ENCODE measurements at places on chromosomes 1 and 21.

GRCh38 chr1:233614743-233615521 is 1.0 kb downstream of the KCNK1 start:
- no peak for DNase-seq

DNA sequence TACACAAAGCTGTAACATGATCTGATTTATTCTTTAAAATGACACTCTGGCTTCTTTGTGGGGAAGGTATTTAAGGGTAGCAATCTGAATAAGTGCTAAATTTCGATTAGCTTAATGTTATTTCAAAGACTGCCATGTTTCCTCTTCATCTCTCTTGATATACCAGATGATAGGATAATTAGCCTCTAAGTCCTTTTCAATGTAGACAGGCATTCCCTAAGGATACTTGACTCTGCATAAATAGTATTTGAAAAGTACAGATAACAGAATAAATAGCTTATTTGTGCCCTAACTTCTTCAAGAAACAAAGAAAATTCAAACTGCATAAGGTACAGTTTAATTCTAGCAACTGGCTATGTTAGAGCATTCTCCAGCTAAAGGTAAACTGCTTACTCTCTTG is 46.2 kb downstream of the ARHGAP29 start:
- no peak for DNase-seq

GRCh38 chr1:239547987-239548386 is 161.6 kb downstream of the CHRM3 start:
- DNase-seq, result no peak

GRCh38 chr1:59502009-59502691 is 205.3 kb downstream of the FGGY start:
- no peak for DNase-seq

GRCh38 chr1:180262628-180263488 is 32.8 kb downstream of the LHX4 start:
- no peak for DNase-seq

DNA sequence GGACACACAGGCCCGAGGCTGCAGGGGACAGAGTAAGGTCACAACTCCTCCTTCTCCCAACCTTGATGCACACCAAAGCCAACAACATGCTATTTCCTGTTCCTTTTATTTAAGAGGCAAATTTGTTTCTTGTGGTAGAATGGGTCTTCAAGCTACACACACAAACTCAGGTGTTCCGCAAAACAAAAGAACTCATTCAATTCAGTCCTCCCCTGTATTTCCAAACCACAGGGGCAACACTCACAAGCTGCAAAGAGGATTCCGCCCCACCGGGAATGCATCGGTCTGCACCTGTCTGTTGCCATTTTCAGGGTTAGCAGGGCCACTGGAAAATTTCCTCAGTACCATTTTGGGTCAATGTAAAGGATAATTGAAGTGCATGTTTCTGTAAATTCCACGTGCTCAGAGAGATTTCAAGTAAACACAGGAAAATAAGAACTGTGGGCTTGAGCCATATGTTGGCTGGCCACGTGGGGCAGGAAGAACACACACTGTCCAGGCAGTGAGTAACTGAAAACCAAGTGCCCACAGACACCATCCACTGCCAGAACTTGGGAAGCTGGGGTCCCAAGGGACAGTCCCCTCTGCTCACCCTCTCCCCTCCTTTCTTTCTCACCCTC is 145.2 kb upstream of the ERG start:
- DNase-seq, result no peak

DNA sequence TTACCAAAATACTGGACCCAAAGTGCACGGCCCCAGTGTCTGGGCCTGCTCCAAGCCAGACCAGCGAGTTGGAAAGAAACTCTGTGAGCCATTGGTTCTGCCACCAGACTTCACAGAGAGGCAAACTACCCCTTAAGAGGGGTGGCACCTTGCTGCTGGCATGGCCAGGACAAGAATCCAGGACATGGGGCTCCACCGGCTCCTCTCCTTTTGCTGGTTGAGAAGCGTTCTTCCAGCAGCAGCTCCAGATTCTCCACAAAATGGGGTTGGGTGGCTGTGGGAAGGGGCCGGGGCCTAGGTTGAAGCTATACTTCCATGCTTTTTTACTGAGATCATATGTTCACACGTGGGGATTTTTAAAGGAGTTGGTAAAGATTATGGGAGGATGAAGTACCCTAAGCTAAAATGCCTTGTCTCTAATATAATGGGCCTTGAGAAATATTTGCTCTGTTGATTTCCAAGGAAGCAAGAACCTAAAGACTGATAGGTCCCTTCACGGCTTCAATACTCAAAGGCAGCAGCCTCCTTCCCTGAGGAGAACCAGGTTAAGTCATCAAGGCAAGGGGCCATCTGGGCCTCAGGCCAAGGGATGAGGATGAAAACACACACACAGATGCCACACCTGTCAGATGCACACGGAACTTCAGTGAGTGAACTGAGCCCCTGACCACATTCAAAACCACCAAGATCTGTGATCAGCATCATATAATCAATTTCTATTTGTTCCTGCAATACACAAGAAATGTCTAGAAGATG is 3.1 kb downstream of the C1orf198 start:
- no peak for DNase-seq

GRCh38 chr1:84166797-84167196 is 22.7 kb downstream of the PRKACB start:
- no peak for DNase-seq

DNA sequence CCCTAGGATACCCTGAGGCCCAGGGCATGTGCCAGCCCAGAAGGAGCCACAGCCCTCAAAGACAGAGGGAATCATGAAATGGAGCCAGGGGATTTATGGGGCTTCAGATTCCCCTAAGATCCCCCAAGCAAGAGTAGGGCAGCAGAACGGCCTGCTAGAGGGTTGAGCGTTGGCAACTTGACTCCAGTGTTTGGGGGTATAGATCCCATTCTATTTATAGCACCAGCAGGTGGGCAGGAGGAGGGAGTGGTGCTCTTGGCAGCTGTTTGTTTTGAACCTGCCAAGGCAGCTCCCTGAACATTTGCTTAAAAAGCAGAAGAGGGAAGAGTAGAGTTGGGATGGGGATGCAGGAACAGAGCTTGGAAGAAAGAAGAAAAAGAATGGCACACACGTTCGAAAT is 33.7 kb downstream of the GLUL start:
- no peak for DNase-seq

DNA sequence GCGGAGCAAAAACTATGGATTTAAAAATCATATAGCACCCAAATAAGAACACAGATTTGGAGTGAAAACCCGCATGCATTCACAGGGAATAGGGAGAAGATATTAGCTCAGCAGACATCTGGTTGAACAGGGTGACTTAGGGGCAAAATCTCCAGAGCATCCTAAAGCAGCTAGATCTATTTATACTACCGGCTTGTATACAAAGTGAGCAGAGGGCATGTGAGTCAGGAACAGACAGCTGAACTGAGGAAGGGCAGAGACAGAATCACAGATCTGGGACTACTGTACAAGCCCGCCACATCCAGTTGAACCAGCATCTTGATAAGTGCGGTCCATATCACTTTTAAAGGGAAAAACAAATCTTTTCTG is 35.2 kb upstream of the EXOSC10 start:
- DNase-seq, result no peak

- DNase-seq, result peak; percentile 28
These were observed 55.3 kb downstream of the NME7 start for GRCh38 chr1:169312084-169312954.

DNA sequence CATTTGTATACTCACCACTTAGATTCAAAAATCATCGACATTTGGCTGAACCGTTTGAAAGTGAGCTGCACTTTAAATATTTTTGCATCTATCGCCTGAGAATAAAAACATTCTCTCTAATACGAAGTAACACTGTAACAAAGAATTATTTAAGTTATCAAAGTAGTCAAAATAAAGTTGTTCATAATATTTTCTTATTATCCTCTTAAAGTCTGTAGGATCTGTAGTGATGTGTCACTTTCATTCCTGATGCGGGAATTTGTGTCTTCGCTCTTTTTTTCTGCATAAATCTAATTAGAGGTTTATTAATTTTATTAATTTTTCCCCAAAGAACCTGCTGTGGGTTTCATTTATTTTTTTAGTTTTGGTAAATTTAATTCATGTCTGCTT is 74.8 kb downstream of the ETS2 start:
- DNase-seq, result no peak

DNA sequence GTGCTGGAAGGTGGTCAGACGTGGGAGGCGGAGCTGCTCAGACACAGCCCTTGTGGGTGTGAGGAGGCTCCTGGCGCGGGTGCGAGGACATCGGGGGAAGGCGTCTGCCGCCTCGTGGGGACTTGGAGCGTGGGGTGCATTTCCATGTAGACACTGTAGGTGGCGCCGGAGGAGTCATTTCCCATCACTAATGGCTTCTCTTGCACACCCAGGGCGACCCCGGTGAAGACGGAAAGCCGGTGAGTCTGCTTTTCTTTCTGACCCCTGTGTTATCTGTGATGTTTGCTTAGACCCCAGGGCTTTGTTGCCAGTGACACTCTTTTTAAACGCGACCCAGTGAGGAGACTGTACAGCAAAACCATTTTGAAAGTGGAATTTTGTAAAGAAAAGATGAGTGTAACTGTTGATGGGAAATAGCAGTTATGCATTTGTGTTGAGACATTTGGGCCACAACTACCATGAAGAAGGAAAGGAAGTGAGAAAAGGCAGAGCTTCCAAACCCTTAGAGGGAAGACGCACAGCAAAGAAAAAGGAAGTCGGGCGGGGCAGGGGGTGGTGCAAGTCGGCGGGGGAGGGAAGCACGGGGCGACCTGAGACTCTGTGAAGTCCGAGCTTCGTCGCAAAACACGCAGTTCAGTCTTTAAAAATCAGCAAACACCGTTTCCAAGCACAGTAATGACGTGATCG is 64.0 kb downstream of the SLC19A1 start:
- DNase-seq, result peak; percentile 75

DNA sequence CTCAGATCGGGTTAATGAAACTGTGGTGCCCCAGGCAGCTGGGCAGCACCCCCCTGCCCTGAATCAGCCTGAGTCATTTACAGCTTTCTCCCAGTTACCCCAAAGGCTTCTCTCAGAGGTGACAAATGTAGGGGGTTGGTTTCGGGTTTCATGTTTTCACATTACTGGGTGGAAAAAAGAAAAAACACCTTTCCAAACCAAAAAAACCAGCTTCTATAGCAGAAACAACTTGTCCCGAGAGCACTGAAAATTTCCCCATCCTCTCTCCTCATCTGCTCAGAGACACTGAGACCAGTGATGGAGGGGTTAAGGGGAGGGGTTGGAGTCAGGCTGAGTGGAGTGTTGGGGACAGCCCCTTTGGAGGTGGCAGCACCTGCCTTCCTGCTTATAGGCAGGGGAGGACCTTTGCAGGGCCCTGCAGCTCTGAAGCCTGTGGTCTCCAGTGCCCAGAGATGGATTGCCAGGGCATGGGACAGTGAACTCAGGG is 15.6 kb downstream of the UTP11 start:
- peak; percentile 79 for DNase-seq

DNA sequence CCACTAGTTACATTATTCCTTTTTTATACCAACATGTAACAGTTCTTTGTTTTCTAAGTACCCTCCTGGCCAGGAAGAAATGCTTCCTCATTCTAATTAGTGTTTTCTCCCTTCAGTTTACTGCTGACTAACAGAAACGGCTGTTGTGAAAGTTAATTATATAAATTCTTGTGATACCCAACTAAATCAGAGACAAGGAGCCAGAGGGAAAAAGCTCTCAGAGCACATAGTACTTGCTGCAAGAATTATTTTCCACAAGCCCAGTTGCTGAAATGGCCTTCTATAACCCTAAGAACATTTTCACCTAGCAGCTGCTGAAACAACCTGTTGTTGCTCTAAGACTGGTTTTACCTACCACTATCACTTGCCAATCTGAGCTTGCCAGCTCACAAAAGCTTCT is 82.4 kb downstream of the FAF1 start:
- DNase-seq, result no peak

DNA sequence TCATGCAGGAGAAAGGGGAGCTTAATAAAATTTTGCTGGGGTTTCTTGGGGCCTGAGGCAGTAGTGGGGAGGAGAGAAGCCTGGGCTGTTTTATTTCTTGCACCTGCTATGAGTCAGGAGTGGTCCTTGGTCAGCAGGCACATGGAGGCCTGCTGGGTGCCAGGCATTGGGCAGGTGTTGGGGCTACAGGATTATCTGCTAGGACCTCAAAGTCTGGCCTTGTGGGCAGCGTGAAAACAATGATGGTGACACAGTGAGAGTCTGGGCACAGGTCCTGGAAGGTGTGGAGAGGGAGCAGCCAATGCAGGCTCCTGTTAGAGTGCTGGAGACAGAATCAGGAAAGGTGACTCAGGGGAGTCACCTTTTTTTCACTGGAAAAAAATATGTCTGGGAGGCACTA is 17.2 kb downstream of the ROR1 start:
- no peak for DNase-seq

- no peak for DNase-seq
These were observed 195.8 kb downstream of the MATN1 start for GRCh38 chr1:30527511-30528140.

DNA sequence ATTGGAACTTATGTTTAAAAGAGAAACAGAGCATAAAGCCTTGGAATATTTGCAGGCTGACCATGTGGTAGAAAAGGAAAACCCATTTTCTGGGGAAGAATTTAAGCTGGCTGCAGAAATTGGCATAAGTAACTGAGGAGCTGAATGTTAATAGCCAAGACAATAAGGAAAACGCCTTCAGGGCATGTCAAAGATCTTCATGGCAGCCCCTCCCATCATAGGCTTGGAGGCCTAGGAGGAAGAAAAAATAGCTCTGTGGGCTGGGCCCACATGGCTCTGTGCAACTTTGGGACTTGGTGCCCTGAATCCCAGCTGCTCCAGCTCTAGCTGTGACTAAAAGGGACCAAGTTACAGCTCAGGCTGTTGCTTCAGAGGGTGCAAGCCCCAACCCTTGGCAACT is 51.5 kb downstream of the CTH start:
- no peak for DNase-seq

- no peak for DNase-seq
These were observed at the start of gene RGS7 for GRCh38 chr1:241356519-241357365. TSS of gene RGS7 (minus strand) at chr1:241357205.

DNA sequence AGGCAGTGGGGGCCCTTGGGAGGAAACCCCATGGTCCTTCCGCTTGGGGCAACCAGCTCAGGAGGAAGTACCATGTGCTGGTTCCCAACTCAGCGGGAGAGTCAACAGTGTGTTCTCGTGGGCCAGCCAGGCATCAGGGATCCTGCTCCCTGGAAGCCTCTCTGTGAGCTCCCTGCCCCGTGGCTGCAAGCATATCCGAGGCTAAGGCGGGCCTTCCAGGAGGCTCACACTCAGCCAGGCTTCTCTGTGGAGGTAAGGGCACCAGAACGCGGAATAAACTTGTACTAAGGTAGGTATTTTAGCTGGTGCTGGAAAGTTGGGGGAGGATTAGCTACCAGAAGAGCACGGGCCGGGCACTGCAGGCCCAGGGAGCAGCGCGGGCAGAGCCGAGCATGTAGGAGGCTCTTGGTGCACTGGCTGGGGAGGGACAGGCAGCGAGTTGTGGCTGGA is 74.7 kb upstream of the POU3F1 start:
- no peak for DNase-seq

DNA sequence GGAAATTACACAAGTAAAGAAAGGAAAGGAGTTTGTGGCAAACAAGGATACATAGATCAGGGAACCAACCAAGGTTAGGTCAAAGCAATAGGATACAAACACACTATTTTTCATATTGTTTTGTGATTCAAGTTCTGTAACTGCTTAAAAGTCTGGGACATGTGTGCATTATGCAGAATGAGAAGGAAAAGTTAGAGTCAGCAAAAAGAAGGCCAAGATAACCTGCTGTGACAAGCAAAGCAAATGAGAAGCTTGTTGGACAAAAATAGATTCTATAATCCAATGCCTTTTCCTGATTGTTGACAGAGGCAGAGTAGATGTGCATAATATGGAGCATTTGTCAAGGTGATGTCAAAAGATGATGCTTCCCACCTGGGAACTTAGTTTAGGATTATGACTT is 556.0 kb upstream of the CXADR start:
- no peak for DNase-seq

GRCh38 chr1:58813801-58814200 is 30.0 kb upstream of the JUN start:
- no peak for DNase-seq
